ENCODE measurements at places on chromosomes 7 and 10.

GRCh38 chr7:121182902-121183301 is 145.9 kb upstream of the WNT16 start:
- no peak for DNase-seq

DNA sequence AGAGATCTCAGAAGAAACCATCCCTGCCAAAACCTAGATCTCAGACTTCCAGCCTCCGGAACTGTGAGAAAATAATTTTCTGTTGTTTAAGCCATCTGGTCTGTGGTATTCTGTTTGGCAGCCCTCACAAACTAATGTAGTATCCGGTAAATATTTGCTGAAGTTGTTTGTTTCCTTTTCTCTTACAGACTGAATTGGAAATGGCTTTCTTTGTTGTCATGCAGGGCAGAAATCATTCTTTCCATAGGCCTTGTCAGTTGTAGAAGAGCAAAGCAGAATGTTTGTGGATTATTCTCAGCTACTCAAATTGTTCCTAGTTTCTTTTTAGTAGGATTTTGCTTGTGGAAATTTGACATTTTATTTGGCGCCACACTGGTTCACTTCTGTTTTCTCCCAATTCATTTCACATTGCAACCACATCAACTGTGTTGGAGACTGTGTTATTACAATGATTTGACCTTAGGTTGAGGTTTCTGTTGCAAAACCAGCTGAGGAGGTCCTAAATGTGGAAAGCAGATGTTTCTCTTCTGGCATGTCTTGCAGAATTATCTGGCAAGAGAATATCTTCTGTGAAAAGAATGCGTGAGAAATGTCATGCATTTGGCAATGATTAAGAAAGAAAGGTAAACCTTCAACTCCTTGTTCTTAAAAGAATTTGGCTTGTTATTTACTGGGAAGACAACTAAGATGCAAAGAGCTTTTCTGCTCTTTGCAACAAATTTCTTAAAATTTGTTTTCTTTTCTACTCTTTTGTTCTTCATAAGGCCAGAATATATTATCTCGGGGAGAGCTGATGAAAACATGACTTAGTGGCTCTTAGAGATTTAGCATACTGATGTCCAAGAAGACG is 25.8 kb downstream of the ACTA2 start:
- DNase-seq: no peak

- DNase-seq: no peak
These were observed 94.6 kb upstream of the FAM180A start for GRCh38 chr7:135843214-135843613.

GRCh38 chr7:156897673-156898072 is 4.7 kb upstream of the LMBR1 start:
- no peak for DNase-seq

DNA sequence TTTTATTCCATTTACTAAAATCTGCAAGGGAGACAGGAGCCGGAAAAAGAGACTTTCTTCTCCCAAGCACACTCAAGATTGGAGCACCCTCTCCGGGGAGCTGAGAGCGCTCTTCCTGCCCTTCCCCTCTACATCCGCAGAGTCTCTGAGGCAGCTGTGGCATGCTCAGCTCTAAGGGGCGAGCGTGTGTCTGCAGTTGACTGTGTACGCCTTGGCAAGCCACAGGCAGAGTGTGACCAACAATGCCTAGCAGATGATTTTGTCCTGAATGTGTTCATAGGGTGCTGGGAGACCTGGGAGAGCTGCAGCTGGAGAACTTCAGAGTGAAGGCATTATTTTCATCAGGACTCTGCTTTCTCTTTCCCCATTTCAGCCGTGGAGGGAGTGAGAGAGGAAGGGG is 20.7 kb downstream of the MTURN start:
- DNase-seq: no peak

GRCh38 chr10:12635127-12635541 is 285.8 kb downstream of the CAMK1D start:
- peak; percentile 37 for DNase-seq

GRCh38 chr10:14583252-14583651 is 191.4 kb downstream of the FAM107B start:
- DNase-seq: peak; percentile 89

GRCh38 chr10:76357726-76358415 is 926.4 kb downstream of the LRMDA start:
- no peak for DNase-seq

DNA sequence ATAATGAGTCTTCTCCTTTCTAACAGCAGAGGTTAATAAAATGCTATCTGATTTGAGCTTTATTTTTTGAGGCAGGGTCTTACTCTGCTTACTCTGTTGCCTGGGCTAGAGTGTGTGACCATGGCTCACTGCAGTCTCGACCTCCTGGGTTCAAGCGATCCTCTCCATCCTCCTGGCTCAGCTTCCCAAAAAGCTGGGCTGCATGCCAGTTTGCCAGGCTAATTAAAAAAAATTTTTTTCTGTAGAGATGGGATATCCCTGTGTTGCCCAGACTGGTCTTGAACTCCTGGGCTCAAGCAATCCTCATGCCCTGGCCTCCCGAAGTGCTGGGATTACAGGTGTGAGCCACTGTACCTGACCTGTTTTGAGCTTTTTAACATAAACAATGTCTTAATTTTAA is 56.7 kb downstream of the SCD start:
- DNase-seq: no peak

Data from activated CD4-positive, alpha-beta T cell treated with anti-CD3 and anti-CD28 coated beads, Interleukin-2, amount 10 ng/mL, durations not matched to agents 7 days and 5 days (primary cell).